Brain (organoid and tissue), 16 donors: ENCODE measurements at places on chromosomes 3 and 15.
A peak's percentile ranks its signal among the peaks of the same experiment; 100 is the strongest.

DNA sequence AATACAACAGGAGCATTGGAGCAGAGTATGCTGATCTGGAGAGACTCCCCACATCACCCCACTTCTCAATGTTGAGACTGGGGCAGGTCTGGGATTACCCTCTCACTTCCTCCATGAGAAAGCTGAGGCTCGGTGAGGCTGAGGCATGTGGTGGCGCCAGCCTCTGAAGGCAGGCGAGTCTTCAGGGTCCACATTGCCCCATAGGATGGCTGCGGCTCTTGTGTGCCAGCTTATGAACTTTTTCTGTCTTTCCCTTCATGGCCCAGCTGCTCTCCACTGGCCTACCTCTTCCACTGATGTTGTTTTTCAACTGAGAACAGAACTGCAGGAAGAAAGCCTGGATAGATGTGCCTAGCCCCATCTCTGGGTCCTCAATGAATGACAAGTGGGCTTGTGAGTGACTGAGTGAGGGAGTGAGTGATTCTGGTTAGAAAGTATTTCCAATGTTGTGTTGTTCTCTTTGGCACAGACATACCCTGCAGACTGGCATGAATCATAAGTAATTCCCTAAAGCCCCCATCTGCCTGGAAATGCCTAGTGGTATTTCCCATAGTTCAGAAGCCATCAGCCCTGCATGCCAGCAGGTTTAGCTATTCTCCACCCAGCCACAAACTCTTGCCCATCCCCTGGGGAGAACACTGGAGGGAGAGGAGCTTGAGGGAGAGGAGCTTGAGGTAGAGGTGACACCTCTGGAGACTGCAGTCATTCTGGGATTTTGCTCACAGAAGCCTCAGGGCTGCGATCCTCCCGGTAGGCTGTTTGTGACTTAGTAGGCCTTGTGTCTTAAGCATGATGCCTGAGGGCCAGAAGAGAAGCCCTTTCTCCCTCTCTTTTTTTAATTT is 56.9 kb downstream of the AMOTL2 start:
- DNase-seq, result peak; percentile 77

GRCh38 chr3:185830018-185830797 is 5.4 kb upstream of the IGF2BP2 start:
- no peak for DNase-seq

DNA sequence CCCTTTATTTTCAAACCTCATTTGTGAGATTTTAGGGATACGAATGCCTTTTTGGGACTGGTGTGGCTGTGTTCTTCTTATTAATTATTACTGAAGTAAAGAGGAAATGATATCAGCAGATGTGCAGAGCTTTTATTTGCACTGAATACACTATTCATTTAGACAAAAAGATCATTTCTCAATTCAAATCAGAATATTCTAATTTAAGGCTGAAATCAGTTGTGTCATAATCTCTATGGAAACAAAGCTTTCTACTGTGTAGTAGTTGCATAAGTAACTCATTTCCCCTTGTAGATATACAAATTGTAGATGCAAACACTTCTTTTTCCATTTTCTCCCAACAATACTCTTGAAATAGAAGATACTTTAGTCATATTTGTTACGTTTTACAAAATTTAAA is 56.0 kb downstream of the PDE8A start:
- no peak for DNase-seq

GRCh38 chr3:194032828-194033435 is 103.0 kb upstream of the HES1 start:
- DNase-seq, result no peak

DNA sequence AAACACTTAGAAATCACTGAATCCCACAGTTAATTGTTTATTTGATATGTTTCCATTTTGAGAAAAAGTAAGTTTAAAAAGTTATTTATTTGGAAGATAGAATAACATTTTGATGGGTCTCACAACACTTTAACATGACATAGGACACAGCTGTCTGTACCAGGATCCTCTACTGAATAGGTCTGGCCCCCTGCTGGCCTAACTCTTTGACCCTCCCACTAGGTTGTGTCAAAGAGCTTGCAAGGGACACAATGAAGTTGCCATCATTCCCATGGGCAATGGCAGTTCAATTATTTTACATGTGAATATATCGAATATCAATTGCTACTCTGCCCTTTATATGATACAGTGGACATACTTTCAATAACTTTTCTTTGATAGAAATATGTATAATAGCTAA is 138.9 kb downstream of the EPHA3 start:
- DNase-seq, result no peak

GRCh38 chr3:27311400-27311799 is 57.8 kb downstream of the NEK10 start:
- DNase-seq, result no peak

DNA sequence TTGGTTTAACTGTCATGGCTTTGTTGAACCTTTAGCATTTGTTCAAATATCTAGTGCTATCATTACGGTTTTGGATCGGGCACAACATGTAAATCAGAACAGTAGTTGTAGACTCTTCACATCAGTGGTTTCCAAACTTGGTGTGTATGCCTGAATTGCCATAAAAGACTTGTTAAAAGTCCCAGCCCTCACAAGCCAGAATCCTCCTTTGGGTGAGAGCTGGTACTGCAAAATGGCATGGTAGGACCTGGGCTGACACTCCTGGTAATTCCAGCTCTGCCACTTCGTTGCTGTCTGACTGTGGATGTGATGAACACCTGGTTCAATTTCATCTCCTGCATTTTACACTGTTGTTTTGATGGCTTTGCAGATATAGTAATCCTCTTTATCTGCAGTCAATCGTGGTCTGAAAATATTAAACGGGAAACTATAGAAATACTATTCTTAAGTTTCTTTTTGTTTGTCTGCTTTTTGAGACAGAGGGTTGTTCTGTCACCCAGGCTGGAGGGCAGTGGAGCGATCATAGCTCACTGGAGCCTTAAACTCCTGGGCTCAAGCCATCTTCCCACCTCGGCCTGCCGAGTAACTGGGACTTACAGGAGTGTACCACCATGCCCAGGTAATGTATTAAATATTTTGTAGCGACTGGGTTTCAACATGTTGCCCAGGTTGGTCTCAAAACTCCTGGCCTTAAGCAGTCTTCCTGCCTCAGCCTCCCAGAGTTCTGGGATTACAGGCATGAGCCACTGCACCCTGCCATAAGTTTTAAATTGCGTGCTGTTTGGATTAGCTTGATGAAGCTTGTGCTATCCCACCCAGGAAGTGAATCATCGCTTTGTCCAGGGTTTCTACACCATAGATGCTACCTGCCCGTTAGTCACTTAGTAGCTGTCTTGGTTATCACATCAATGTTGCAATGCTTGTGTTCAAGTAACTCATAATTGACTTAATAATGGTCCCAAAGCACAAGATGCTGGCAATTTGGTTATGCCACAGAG is 61.6 kb downstream of the RAB7A start:
- no peak for DNase-seq

DNA sequence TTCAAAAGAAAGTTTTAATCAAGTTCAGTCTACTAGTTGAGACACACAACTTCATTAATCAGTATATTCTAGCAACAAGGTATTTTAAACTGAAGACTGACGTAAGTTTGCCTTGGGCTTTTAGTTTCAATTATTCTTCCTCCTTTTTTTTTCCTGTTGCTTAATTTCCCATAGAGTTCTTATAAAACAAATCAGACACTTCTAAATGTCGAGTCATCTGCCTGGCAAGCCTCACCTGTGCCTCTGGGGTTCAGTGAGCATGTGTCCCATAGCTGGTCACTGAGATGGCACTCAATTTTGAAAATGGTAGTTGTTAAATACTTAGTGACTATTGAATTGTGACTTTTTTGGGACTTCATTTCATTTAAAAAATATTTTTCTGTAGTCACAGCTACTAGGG is 27.4 kb downstream of the NKIRAS1 start:
- no peak for DNase-seq

DNA sequence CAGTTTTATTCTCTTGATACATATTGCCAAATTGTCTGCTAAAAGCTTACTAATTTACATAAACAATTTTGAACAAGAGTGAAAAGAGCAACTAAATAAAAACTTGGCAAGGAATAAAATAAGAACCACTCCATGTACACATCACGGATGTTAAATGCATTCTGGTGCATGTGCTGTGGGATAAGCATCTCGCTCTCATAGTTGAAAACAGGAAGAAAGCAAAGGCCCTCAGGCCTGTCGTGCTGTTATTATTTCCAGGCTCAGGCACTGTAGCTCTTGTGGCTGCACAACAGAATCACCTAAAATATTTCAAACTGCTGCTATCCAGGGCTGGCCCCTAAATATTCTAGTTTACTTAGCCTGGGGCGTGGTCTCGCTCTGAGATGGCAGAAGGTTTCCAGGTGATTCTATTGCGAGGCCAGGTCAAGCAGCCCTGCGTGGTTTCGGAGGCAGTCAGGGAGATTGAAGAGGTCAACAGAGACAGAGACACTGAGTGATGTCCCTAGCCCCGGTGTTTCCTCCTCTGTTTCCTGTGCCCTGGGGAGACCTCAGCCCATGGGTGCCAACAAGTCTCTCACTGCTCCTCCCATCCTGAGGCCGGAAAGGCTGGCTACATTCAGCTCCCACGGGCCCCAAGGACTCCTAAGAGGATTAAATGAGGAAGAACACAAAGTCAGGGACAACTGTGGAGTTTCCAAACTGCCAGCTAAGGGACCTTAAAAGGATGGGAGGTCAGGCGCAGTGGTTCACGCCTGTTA is 18.2 kb upstream of the PDIA5 start:
- DNase-seq, result no peak

DNA sequence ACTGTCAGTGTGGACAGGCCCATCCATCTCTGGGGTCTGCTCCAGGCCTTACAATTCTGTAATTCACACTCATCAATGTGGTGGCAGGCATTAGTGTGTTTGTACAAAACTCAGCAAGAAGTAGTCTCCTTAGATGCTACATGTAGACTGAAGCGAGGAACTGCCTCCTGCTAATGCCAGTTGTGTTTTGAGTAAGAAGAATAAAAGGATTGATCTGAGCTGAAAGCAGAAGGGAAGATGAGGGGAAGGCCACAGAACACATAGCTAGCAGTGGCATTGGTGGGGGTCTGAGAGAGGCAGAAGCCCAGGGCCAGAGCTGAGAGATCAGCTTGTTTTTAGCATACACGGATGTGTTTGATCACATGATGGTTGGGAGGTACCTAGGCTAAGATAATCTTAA is 144.1 kb downstream of the TIGIT start:
- DNase-seq, result no peak

- DNase-seq, result no peak
Observed at GRCh38 chr3:127680146-127680661, 7.5 kb downstream of the ABTB1 start.

- DNase-seq, result no peak
Observed at GRCh38 chr3:140146668-140147067, 211.7 kb downstream of the CLSTN2 start.

DNA sequence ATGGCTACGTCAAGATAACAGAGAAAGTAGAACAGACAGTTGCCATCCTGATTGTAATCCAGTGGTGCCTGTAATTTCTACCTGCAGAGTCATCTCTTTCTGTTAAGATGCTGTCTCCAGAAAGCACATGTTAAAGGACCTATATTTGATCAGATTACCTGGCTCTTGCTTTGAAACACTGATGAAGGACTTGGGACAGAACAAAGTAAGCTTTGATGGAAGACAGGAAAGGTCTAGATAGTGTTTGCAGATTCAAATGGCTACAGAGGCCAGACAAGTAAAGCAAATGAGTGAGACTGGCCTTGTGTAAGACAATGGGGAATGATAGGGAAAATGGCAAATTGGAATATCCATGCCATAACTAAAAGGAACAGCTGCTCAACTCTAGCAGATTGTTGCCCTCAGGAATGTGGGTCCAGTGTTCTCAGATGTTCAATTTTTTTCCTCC is 1.8 kb upstream of the GSK3B start:
- DNase-seq, result no peak

GRCh38 chr15:56919031-56919608 is 676 bp downstream of the TCF12 start:
- peak; percentile 61 for DNase-seq
